ENCODE measurements at places on chromosomes 16 and 17. TPM values are rescaled to one million over a fixed set of nuclear protein-coding genes. Genes with fewer than 3 reads are reported as not detected.

DNA sequence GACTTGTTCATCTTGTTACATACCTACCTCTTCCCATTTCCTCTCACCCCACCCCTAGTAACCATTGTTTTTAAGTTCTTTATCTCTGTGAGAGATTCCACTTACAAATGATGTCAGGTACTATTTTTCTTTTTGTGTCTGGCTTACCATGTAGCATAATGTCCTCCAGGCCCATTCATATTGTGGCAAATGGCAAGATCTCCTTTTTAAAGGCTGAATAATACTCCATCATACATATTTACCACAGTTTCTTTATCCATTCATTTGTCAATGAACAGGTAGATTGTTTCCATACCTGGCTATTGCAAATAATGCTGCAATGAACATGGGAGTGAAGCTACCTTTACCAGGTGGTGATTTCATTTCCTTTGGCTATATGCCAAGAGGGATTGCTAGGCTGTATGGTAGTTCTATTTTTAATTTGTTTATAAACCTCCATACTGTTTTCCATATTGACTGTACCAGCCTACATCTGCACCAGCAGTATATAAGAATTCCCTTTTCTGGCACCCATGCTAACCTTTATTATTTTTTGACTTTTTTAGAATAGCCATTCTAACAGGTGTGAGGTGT is 53.9 kb downstream of the NSRP1 start:
- DNase-seq: no peak

- no peak for DNase-seq
These were observed 6.5 kb downstream of the FNDC8 start for GRCh38 chr17:35127751-35128514.

- no peak for DNase-seq
These were observed 164.4 kb upstream of the ASIC2 start for GRCh38 chr17:33457477-33457876.

DNA sequence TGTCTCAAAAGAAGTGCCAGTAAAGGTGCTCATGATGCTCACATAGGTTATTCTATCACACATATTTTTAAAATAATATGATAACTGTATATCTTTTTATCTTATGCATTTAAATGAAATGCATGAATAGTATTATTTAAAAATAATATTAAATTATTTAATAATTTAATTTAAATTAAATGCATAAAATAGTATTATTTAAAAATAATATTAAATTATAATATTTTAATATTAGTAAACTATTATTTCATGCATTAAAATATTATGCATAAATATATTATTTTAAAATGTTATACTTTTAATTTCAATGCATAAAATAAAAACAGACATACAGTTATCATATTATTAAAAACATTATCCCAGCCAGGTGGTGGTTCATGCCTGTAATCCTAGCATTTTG is 33.4 kb downstream of the TMC7 start:
- DNase-seq: no peak

DNA sequence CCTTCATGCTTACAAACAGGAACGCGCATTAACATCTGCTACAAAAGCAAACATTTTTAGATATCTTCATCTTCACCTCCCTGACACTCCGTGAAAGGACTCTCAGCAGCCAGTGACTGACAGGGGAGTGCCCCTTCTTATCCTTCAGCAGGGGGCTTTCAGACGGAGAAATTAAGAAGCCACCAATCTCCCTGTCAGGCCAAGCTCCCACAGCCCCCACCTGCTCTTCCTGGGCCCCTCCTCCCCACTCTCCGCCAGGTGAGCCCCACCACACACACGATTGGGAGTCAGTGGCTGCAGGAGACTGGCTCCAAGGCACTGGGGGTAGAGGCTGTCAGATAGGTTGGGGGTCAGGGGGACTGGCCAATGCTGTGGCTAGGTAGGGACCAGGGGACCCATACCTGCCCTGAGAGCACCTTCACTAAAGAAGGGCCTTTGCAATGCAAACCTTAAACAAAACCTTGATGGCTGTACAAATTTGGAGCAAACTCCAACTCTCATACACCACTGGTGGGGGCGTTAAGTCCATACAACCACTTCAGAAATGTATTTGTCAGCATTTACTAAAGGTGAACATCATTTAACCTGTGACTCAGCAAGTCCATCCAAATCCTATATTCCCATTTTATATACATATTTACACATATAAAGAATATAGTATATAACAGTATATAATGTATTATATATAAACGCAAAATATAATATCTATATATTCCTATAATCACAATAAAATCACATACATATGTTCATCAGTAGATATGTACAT is 232.2 kb downstream of the ZNF423 start:
- DNase-seq: no peak

DNA sequence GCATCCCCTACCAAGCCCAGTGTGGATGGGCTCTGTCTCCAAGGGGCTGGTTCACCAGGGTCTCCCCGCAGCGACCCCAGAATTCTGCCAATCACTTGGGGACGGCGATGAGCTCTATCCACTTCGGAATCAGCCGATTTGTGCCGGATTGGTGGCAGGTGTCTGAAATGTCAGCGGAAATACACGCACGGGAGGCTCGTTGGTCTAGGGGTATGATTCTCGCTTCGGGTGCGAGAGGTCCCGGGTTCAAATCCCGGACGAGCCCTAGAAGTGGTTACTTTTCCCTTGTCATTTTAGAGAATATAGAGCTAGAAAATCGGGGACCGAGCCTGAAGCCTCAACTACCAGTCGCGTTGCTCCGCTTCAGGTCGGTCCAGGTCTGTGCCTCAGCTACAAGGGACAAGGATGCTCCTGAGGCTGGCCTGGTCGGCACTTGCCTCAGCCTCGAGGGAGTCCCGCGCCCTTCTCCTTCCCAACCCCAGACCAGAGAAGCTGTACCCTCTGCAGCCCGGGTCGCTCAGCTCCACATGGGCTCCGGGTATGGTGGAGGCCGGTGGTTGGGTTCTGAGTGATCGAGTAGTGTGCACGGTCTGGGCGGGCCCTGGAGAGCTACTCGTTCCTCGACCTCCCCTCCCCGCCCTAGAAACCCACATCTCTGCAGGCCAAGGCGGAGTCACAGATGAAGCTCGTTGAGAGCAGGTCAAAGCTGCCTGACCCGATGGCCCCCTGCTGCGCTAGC is 16.0 kb upstream of the OR1F1 start:
- peak; percentile 40 for DNase-seq

- no peak for DNase-seq
These were observed 1.2 kb downstream of the CEP295NL start for GRCh38 chr17:78901806-78902205.

DNA sequence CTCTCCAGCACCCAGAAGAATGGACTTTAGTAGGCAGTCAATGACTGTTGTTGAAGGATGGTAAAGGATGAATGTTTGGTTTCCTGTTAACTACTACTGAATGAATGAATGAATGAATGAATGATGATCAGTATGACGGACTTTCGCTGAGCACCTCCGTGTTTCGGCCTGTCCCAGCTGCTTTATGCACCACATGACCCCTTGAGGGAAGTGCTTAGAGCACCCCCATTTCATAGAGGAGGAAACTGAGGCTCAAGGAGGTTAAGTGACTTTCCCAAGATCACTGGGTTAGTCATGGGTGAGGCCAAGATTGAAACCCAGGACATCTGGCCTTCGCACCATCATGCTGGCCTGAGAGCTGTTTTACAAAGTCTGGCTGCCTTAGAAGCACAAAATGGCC is 6.8 kb downstream of the KCNG4 start:
- DNase-seq: no peak

- no peak for DNase-seq
These were observed 17.1 kb downstream of the CACNA1H start for GRCh38 chr16:1170076-1170418.

DNA sequence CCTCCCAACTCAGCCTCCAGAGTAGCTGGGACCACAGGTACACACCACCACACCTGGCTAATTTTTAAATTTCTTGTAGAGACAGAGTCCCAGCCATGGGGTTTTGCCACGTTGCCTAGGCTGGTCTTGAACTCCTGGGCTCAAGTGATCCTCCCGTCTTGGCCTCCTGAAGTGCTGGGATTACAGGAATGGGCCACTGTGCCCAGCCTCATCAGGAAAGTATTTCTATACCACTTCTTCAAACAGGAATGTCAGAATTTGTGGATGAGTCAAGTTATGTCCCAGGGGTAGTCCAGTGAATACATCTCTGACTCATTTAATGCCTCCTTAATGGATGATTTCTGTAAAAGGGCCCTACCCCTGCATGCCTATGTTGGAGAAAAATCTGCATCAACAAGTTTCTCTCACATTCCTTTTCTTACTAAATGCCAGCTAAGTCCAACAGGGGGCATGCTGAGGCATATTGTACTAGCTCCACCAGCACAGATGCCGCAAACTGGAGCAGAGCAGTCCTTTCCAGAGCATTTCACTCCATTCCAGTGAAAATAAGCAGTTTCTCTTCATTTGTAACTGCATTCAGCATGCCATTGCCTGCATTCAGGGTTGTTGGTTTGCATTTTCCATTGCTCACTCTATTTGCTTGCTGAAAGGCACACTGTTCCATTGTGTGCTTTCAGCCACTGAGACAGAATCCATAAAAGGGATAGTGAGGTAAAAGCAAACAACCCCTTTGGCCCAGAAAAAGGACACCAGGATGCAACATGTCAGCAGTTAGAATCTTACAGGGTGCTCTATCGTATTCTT is 5.3 kb upstream of the CAVIN1 start:
- no peak for DNase-seq

GRCh38 chr16:22763437-22764080 is 50.4 kb upstream of the HS3ST2 start:
- no peak for DNase-seq

- peak; percentile 50 for DNase-seq
These were observed 12.9 kb downstream of the TRPV2 start for GRCh38 chr17:16428098-16428882.

DNA sequence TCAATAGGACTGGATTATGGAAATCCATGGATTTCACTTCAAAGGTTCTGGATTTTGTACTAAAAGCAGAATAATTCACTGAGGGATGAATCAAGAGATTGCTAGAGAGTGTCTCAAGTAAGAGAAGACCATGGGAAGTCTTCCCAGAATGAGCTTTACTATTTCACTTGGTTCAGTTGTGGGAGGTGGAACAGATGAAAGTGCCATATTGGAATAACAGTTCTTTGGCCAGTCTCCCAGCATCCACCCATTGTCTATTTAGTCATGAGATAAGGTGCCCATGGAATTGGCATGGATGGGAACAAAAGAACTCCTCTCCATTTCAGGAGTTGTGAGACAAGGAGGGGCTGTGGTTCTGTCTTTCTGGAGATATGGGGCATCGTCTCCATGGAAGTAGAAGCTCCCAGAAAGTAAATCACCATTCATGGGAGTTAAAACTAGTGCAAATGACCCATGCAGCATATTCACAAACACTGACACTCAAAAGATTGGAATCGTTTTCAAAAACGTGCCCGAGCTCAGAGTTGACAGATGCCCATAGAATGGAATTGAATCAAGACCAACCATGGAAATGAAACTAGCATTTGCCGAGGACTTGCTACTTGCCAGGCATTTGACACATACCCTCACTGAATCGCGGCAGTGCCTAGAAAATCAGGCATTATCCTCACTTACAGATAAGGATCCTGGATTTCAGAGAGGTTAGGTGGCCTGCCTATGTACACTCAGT is 36.2 kb upstream of the CLEC3A start:
- no peak for DNase-seq

- DNase-seq: no peak
These were observed 218.5 kb upstream of the CIBAR2 start for GRCh38 chr16:85330694-85331188.

- DNase-seq: no peak
These were observed 150.1 kb downstream of the ITFG1 start for GRCh38 chr16:47310792-47311211.

DNA sequence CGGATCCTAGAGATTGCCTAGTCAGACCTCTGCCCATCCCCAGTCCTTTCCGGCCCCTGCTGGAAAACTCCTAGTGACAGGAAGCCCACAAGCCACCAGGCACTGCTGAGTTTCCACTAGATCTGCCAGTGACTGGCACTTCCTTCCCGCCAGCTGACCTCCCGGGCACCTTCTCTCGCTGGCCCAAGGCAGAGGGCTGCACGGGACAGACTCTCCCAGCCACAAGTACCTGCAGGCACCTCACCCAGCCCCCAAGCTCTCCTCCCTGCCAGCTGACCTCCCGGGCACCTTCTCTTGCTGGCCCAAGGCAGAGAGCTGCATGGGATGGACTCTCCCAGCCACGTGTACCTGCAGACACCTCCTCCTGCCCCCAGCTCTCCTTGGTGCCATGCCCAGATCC is 66.3 kb upstream of the DOC2B start:
- peak; percentile 3 for DNase-seq

GRCh38 chr17:56690441-56691291 is 97.2 kb downstream of the NOG start:
- DNase-seq: no peak

- no peak for DNase-seq
These were observed 28.2 kb upstream of the ADGRG1 start for GRCh38 chr16:57600048-57600835.

DNA sequence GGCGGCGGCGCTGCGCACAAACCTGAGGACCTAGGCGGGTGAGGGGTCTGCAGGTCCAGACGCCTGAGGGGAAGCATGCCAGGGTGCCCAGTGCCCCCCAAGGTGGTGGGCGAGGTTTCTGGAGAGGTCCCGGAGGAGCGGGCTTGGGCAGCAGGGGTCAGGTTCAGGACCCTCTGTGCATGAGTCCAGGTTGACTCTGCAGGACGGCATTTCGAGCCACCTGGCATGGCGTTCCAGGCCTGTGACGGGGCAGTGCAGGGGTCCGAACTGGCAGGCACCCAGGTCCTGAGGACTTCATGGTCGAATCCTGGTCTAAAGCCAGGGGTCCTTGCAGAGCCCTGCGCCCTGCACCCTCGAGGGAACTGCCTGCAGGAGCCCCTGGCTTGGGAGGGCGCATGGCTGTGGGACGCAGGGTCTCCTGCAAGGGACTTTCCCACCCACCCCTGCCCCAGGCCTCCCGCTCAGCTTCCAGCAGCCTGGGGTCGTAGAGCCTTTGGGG is 3.5 kb downstream of the SLC16A3 start:
- no peak for DNase-seq

DNA sequence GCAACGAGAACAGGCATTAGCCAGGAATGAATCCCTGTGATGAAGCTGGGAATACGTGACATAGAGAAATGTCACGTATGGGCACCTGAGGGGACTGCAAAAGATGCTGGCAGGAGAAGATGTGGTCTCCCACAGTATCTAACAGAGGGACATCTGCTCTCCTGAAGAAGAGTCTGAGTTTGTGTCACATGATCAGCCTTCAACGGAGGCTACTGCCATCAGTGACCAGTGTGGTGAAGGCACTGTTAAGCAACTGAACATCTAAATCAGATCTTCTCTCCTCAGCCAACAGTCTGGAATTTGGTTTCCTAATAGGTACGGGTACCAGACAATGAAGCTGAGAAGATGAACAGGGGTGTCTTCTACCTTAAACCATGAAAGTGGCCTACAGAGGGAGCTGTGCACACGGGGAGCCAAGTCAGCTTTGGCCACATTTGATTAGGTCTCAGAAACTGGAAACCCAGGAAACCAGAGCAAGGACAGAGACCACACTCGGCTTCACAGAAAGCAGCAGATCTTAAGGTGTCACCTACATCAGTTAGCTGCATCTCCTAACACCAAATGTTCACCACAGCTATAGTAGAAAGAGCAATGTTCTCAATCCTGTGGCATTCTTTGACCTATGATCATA is 41.8 kb downstream of the BRD7 start:
- DNase-seq: peak; percentile 54

KRTAP4-9 gene
- total RNA-seq: not detected

ZNF768 gene
- 10.5 TPM for total RNA-seq

TP53TG3 gene
- total RNA-seq: not detected

SLC13A2 gene
- total RNA-seq: not detected

KCNJ12 gene
- not detected for total RNA-seq

YBX2 gene
- not detected for total RNA-seq

TVP23B gene
- 42.9 TPM for total RNA-seq

PROCA1 gene
- 1.1 TPM for total RNA-seq

CRHR1 gene
- not detected for total RNA-seq

TBC1D3G gene
- total RNA-seq: not detected

COPS3 gene
- total RNA-seq: 154 TPM

TSC2 gene
- 87.6 TPM for total RNA-seq

CACNA1H gene
- total RNA-seq: 0.34 TPM

Measured in activated T-cell treated with anti-CD3 and anti-CD28 coated beads, Interleukin-2, amount 50 U/mL, for 4 hours (primary cell).